ENCODE measurements at places on chromosomes 16 and 17.

DNA sequence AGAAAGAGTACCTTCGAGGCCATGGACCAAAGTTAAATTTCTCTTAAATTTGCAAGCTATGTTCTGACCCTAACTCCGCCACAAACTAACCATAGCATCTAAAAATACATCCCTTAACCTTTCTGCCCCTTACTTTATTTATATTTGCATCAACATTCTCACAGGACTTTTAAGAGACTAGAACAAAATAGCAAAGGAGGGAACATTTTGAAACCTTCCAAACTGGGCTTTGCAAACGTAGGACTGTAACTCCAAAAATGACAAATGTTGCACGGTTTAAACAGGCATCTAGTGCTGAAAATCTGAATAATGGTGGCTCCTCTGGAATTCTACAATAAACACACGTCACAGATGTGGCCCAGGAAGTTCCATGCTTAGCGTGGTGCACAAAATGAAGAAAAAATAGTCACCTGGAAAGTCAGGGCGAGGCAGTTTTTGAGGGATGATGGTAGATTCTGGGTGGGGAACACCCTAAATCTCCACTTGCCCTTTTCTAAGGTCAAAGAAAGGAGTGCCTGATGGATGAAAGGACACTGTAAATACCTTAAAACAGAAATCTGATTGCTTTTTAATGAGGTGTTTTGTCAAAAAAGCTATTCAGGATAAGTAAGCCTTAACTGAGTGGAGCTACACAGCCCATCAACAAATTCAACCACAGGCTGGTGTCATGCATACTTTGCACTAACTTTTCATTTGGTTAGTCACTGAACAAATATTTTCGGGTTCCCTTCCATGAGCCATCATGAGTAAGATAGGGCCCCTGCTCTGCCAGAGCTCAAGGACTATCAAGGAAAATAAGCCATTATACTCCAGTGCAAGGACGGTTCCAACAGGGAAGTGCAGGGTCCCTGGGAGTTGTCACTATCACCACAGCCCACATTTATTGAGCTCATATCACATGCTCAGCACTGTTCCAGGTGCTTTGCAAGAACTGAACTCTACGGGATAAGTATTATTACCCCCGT is 21.2 kb downstream of the ARHGAP17 start:
- peak; percentile 94 for DNase-seq

DNA sequence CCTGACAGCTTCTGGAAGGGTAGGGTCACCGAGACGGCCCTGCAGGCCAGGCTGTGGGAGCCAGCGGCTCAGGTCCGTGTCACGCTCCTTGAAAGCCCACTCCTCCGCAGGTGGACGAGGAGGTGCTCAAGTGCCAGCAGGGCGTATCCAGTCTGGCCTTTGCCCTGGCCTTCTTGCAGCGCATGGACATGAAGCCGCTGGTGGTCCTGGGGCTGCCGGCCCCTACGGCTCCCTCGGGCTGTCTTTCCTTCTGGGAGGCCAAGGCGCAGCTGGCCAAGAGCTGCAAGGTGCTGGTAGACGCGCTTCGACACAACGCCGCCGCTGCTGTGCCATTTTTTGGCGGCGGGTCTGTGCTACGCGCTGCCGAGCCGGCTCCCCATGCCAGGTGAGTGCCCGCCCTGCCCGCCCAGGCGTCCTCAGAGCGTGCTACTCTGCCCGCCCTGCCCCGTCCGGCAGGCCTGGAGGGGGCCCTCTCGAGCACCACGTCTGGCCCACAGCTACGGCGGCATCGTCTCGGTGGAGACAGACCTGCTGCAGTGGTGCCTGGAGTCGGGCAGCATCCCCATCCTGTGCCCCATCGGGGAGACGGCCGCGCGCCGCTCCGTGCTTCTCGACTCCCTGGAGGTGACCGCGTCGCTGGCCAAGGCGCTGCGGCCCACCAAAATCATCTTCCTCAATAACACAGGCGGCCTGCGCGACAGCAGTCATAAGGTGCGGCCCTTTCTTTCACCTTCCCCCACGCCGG is 1.3 kb downstream of the NAGS start:
- no peak for DNase-seq

DNA sequence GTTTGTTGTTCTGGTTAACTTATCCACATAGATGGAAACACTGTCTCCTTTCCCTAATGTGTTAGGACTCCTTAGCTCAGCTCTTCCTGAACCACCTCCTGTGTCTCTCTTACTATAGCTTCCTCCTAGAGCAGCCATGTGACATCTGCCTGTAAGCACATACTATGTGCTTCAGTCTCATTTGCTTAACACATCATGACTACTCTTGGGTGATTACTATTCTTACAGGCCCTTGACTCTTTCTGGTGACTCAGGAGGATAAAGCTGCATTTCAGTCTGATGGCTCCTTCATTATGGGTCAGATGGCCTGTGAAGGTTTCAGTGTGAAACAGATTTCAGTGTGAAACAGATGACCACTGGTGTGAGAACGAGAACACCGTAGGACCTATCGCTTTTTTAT is 320 bp upstream of the KRTAP4-2 start:
- DNase-seq: peak; percentile 47

GRCh38 chr17:73348018-73348828 is 36.4 kb upstream of the CDC42EP4 start:
- DNase-seq: no peak

DNA sequence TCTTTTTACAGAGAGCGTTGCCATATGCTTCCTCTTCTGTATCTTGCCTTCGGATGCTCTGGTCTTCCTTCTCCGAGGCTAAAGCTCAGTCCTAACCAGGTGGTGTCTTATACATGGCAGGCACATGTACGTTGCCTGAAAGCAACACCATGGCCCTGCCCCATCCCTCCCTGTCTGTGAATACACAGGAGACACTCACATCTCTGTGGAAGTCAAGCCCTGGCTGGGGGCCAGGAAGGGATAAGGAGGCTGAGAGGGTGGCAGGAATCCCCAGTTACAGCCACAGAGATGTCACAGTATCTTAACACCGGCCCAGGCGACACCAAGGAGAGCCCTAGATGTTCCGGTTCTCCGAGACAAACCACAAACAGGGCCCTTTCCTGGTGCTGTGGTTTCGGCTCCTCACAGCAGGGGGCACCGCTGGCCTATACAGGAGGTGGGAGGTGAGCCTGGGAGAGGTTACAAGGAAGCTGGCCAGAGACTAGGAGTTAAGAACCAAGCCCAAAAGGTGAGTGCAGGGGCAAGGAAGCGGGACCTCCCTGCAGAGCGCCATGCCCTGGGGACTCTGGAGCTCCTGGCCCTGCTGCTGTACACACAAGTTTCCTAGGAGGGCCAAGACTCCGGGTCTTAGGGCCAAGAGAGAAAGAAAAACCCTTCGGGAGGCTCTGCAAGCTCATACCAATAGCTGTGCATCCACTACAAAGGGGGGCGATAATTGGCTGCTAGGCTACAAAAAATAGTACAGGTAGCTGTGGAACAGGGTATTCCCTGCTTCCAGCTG is 41.7 kb downstream of the SRL start:
- peak; percentile 57 for DNase-seq

DNA sequence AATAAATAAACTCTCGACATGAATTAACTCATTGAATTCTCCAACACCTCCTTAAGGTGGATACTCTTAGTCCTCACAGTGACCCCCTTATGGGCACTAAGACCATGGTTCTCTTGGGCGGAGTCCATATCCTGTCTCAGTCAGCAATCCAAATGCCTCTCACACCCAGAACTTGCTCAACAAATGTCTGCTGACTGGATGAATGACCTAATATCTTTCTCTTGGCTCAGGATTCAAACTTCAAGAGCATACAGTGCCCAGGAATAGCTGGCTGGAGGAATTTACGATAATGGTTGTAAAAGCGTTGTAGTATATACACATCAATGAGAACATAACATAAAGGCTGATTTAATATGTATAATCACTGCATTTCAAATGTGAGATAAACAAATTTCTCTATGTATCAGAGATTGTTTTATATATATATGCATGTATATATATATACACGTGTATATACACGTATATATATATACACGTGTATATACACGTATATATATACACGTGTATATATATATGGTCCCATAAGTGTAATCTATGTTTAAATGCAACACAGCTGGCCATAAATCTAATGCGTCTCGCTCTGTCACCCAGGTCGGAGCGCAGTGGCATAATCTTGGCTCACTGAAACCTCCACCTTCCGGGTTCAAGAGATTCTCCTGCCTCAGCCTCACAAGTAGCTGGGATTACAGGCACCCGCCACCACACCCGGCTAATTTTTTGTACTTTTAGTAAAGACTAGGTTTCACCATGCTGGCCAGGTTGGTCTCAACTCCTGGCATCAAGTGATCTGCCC is 6.5 kb upstream of the UBB start:
- peak; percentile 24 for DNase-seq

DNA sequence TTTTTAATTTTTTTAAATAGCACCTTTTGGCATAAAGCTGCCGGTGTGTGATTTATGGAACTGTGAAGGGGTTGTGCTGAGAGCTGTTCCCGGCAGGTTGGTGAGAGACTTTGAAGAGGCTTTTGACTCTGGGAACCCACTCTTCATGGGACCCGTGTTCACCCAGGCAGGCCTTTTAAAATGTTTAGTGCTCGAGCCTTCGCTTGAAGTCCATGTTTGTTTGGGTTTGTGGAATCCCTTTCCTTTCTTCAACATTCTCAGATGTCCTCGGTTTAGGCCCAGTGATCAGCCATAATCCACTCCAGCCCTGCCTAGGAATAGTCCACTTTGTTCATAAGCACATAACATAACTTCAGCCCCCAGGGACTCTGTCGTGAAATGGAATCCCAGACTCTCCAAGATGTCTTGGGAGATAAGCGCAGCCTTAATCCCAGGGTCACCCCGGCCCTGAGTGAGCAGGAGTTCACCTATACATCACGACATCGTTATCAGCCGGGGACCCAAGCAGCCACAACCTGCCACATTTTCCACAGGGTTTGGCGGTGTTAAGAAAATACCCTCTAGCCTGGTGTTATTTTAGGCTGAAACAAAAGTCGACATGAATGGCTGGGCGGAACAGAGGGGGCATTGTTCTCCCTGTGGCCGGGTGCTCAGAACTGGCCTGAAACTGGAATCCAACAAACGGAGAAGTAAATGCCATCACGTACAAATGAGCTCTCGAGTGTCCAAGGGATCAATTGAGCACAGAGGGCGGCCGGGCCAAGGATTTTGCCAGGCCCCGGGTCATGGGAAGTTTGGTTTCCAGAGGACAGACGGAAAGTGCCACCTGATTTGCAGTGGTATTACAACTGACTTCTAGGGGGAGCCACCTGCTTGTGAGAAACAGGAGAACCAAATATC is 145.7 kb upstream of the IRX3 start:
- DNase-seq: peak; percentile 27

DNA sequence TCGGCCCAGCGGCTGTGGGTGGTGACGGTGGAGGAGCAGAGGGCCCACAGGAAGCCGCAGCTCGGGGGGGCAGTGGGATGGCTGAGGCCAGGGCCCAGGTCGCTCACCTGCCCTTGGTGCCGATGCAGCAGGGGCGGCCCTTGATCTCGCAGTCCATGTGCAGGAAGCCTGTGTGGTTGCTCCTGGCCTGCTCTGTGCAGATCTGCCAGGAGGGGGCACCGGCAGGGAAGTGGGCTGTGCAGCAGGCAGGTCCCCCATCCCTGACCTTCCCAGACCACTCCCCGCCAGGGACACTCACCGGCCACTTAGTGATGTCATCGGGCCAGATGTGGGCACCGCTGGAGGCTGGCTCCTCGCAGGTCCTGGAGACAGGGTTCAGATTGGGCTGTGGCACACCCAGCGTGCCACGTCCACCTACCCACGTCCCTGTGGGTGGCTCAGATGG is 6.2 kb downstream of the AANAT start:
- DNase-seq: no peak

DNA sequence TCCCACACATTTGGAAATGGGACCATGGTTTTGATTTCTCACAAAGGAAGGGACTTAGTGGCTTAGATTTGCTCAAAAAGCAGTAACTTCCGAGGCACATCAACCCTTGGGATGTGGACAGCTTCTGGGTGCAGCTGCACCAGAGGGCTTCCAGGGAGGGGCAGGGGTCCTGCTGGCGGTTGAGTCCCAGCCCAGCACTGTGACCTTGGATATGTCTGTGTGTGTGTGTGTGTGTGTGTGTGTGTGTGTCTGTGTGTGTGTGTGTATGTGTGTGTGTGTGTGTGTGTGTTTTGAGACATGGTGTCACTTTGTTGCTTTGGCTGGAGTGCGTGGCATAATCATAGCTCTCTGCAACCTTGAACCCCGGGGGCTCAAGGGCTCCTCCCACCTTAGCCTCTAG is 130.8 kb downstream of the CLEC16A start:
- DNase-seq: no peak

GRCh38 chr17:7846063-7846735 is 8.7 kb upstream of the TMEM88 start:
- DNase-seq: no peak

DNA sequence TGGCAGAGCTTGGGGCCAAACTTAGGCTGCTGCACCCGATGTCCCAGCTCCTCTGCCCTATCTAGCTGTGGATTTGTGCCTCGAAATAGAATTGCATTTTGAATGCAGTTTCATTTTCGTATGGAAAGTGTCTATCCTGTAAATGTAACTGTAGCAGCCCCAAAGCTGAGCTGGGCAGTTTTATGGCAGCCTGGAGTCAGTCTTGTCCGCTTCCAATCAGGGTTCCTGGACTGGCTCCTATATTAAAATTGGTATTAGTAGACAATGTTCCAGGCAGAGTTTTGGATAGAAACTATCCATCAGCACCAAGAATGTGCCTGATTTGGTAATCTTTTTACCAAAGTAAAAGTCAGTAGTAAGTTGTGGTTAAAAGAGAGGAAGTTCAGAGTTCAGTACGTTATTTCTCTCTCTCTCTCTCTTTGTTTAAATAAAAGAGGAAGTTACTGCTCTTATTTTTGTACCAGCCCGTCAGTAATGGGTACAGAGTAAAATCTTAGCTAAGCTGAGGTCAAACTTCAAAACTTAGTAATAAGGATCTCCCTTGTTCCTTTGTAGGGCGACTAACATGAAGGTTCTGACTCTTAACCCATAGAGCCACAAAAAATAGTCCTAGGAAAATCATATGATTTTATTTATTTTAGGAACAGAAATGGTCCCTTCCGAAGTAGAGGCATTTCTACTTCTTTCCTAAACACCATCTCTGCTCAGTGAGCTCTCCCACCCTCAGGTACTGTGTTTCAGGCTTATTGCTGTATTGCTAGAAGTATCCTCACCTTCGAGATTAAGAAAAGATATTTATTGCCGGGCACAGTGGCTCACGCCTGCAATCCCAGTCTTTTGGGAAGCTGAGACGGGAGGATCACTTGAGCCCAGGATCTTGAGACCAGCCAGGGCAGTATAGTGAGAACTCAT is 28.0 kb downstream of the PRKCB start:
- no peak for DNase-seq

DNA sequence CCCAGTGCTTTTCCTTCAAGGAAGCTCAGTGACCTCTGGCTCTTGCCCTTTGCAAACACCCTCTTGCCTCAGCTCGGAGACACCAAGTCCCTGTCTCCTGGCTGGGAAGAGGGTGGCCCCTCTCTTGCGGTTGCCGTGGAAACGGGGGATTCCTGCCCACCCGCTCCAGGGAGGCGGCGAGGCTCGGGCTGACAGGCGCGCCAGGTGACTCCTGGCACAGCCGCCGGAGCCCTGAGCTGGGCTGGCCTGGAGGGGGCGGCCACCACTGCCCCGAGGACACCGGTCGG is 71.4 kb downstream of the ABR start:
- no peak for DNase-seq

- no peak for DNase-seq
These were observed 19.9 kb downstream of the ERCC4 start for GRCh38 chr16:13939821-13940220.

GRCh38 chr16:140175-140857 is 1.8 kb upstream of the NPRL3 start:
- DNase-seq: no peak
